ENCODE measurements at places on chromosomes 1 and 21.

DNA sequence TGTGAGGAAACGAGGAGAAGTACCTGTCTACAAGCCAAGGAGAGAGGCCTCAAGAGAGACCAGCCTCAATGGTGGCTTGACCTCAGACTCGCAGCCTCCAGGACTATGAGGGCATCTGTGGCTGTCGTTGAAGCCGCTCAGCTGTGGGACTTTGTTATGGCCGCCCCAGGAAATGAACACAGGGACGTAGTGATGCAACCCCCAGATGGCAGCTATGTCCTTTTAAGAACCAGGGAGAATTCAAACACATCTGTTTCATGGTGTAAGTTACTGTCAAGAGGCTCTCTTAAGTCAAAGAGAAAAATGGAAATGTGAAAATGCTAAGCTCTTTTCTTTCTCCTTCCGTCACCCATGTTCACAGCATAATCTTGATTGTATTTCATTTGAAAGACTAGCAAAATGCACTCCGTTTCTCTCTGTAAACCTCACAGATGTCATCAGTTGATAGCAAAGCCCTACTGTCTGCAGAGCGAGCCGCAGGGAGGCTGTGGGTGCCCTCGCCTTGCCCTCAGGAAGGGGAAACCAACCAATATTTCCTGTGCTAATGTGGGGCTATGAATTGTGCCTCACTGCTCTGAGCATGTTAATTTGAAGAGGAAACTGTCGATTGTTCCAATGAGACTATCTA, 21.3 kb downstream of the UBASH3A start:
- no peak for DNase-seq

GRCh38 chr1:184228558-184228957, 158.3 kb upstream of the C1orf21 start:
- DNase-seq: no peak

DNA sequence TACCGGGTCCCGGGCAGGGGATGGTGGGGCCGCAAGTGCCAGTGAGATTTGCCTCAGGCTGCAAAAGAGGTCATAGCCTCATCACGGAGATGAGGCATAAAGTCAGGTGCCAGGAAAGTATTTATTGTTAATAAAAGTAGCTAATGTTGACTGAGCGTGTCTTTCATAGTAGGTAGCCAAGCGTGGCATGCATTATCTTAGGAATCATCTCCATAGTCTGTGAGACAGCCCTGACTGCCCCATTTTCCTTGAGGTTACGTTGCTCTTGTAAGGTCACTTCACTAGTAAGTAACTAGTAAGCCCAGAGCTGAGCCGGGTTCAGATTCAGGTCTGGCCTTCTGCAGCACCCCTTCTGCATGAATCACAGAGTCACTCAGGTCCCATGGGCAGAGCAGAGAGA, 174.2 kb downstream of the CAMTA1 start:
- DNase-seq: no peak

- DNase-seq: no peak
Observed at GRCh38 chr1:61439234-61439633, 285.7 kb downstream of the TM2D1 start.

- DNase-seq: no peak
Observed at GRCh38 chr21:39010629-39011404, 172.4 kb downstream of the PSMG1 start.

- no peak for DNase-seq
Observed at GRCh38 chr1:160115545-160116282, at the start of gene ATP1A2. Gene ATP1A2 (plus strand): TSS chr1:160115759. CDS start chr1:160115862, 103 bp downstream.

DNA sequence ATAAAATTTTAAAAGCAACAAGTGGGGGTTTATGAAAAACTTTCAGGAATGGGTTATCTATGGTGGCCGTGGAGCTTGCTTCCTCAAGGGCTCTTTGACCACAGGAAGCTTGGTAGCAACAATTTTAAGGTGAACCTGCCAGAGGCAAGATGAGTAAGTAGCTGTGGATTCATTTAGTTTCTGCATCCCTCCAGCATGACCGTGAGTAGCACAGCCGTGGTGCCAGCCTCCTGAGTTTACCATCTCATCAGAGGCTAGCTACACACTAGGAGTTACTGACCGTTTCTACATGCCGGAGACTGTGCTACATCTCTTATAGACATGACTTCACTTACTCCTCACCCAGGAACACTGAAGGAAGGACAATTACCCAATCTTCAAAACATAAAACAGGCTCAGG, 30.1 kb upstream of the PLEKHG5 start:
- DNase-seq: no peak

DNA sequence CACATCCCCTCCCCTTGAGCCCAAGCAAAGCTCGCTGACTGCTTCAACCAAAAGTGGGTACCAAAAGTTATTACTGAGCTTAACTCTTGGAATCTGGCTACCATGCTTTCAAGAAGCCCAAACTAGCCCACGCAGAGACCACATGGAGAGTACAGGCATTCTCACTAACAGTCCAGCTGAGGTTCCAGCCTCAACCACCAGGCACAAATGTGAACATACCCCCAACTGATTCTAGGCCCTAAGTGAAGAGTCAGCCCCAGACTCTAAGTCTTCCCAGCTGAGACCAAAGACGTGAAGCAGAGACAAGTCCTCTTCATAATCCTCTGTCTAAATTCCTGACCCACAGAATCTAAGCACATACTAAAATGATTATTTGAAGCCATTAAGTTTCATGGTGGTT, 36.8 kb downstream of the EVI5 start:
- DNase-seq: no peak

DNA sequence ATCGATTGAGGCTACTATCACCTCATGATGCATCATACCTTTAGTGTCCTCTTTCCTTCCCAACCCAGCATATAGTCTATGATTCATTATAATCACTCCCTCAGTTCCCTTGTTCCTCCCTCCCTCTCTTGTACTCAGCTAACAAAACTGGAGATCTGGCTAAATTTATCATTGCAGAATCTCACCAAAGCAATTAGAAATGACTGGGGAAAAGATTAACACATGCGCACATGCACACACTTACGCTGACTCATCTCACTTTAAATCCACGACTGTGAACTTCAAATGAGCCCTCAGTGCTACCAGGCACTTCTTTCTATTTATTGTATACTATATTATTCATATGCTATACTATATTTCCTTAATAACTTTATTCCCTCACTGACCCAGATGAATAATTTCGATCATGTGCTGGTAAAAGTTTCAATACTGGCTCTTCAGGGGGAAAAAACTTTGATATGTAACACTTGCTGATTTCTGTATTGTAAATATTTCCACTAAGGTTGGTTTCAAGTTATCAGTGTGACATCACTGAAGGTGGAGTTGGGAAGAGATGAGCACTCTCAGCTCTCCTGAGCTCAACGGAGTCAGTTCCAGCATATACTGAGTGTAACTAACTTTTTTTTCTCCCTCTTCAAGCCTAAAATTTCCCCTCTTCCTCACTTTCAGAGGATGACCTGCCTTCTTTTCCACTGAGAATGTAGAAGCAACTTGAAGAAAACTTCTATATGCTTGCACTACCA, 613.7 kb upstream of the B3GALT2 start:
- no peak for DNase-seq

GRCh38 chr1:9038881-9039760, 12.9 kb upstream of the SLC2A7 start:
- DNase-seq: no peak

GRCh38 chr1:40133839-40134238, 27.3 kb upstream of the RLF start:
- DNase-seq: no peak

- DNase-seq: no peak
Observed at GRCh38 chr1:62113507-62113906, 81.1 kb upstream of the L1TD1 start.

- DNase-seq: no peak
Observed at GRCh38 chr21:29726044-29726443, 213.8 kb downstream of the GRIK1 start.

DNA sequence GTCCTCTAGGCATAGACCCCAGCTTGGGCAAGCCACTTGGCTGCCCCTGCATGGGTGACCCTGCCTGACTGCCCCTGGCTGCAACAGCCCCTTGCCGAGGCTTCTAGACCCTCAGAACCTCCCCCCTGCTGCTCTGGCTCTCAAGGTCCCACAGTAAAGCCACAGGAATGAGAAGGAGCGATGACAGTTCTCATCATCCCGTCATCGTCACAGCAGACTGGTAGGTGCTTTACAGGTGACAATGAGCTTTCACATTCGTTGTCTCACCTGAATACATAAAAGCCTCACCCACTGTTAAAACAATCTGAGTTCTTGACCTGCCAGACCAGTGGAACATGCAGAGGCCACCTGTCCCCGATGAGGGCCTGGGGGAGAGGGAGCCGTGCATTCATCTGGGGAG, 36.0 kb upstream of the GPR157 start:
- no peak for DNase-seq

DNA sequence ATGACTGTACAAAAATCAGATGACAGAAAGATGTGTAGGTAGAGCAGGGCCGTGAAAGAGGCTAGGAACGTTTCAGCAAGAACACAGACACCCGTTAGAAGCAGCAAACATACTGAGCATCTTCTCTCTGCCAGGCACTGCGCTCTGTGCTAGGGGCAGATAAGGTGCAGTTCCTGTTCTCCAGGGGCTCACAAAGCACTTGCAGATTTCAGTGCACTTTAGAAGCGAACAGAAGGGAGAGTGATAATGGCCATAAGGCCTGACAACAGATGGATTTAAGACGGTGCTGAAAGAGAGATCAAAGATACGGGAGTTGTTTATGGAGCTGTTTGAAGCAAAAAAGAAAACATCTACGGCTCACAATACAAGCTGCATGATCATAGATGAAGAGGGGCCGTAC, 200.3 kb upstream of the FOXD3 start:
- DNase-seq: no peak

GRCh38 chr1:229028544-229028943, 242.4 kb upstream of the RAB4A start:
- DNase-seq: no peak

DNA sequence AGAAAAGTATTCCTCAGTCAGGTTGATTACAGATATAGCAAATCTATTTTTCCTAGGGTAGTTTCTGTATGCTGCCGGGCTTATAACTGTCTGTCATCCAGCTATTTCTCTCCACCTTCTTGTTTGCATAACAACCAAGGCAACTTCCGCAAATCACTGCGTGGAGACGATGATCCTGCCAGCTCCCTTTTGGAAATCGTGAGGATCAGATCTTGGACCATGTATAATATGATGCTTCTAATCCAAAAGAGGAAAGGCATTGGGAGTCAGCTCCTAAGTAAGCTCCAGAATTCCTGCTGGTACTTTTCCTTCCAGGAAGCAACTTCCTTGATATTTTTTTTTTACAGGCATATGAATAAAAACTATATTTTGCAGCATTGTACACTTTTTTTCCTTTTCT, 445 bp upstream of the RGS4 start:
- DNase-seq: no peak

- DNase-seq: no peak
Observed at GRCh38 chr1:62462370-62462769, 25.5 kb downstream of the USP1 start.

GRCh38 chr1:19067182-19067911, 110.9 kb upstream of the IFFO2 start:
- DNase-seq: no peak

DNA sequence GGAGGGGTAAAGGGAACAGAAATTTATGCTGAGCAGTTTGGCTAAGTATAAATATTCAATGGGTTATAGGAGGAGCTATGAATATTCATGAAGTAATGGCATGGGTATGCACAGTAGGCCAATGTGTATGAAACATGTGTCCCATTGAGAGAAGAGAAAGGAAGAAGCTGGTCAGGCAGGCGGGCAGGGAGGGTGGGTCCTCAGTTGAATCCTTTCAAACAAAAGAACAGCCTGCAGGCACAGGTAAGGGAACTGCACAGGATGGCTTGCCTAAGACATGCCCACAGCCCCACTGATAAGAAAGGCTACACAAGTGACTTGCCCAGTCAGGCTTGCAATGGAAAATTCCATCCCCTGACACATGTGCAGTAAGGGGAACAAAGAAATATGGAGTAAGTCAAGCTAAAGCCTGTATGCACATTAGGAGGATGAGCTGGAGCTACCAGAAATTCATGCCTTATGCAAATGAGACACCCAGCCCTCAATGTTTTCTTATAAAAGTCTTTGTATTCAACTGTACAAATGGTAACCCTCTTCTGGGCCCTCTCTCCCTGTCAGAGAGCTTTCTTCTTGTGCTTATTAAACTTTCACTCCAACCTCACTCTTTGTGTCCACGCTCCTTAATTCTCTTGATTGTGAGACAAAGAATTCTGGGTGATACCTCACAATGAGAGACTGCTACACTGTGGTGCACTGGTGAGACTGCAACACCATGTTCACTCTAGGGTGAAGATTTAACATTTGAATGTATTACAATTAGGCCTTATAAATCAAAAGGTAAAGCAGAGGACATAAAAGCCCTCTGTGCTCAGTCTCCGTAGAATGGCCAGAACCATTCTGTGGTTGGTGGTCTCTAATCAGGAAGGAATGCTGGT, 96.5 kb downstream of the ATP1B1 start:
- DNase-seq: no peak

DNA sequence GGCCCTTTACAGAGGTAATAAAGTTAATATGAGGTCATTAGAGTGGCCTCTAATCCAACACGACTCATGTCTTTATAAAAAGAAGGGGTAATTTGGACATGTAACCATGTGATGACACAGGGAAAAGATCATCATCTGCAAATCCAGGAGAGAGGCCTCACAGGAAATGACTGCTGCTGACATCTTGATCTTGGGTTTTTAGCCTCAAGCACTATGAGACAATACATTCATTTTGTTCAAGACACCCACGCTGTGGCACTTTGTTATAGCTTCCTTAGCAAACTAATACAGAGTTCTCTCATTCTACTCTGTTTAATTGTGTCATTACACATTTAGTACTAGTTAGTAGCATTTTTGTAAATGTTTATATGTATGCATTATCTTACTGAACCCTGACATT, 64.0 kb upstream of the RUNX1 start:
- DNase-seq: no peak

DNA sequence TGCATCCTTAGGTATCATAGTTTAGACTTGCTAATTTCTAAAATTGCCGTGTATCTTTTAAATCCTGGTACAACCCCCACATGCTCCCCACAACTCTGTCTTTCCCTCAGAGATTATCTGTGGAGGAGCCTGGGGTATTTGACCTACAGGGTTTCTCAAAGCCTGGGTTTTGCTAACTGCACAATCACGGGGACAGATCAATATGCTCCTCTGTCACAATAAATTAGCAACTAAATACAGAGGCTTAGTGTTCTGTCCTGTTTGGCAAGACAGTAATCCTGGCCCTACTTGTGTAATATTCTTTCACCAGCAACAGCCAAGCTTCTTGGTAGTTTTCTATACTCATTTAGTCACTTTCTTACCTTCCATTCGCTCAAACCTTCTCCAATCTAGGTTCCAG, 8.5 kb downstream of the ECHDC2 start:
- DNase-seq: no peak
